ENCODE measurements at places on chromosomes 1 and 21. TPM values are rescaled to one million over a fixed set of nuclear protein-coding genes. Genes with fewer than 3 reads are reported as not detected.

DNA sequence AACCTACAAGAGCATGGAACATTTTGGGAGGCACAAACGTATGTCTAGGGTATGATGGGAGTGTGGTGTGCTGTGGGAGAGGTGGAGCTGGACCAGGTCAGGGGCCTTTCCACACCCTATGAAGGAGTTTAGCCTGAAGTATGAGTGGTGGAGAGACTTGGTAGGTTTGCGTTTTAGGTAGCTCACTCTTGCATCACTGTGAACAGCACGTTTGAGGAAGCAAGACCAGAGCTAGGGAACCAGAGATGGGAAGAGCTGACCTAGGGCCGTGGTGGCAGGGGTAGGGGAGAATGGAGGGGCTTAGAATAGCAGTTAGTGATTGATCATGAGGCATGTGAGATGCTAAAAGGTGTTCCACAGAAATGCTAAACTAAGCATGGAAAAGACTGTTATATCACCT lies 25.1 kb upstream of the ZFP69B start:
- no peak overlapping the region for H3K4me3 ChIP-seq
- no peaks in the 10 kb centered on the region for H3K27me3 ChIP-seq
- H3K4me1 ChIP-seq, result no peaks in the 10 kb centered on the region
- no peak for DNase-seq
- no peaks in the 10 kb centered on the region for H3K36me3 ChIP-seq
- no peak overlapping the region for H3K27ac ChIP-seq

DNA sequence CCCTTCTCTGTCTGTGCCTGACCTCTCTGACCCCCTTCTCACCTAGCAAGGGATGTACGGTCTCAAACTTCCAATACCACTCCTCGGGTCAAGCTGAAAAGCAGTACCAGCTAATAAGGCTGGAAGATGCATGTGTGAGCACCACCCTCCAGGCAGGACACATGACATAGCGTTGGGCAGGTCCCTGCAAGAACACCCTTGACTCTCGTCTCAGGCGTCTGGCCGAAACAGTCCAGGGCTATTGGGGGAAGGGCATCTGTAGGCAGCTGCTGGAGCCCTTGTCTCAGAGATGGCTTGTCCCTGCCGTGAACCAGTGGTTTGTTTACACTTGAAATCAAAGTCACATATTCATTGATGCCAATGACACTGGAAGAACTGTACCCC lies 56.5 kb downstream of the CD46 start:
- H3K4me3 ChIP-seq, result no peak overlapping the region
- no peaks in the 10 kb centered on the region for H3K4me1 ChIP-seq

DNA sequence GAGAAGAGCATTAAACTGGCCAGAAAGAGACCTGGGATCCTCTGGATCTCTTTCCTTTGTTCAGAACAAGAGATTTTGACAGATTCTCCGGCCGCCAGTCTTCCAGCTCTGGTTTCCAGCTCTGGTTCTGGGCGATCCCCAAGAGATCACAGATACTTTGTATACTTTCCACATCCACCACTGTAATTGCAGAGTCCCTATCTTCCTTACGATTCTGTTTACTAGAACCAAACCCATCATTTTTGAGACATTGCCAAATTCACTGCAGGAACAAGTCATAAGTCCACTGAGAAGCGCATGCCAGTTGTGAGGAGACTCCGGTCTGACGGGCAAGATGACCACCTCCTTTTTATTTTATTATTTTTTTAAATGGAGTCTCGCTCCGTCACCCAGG lies 505.2 kb downstream of the SMYD3 start:
- peaks cover 2% of the 10 kb centered on the region for H3K4me1 ChIP-seq
- no peak overlapping the region for H3K27ac ChIP-seq
- no peak for DNase-seq
- no peak overlapping the region for H3K4me3 ChIP-seq

- H3K4me1 ChIP-seq, result no peaks in the 10 kb centered on the region
- no peak for DNase-seq
- no peaks in the 10 kb centered on the region for H3K36me3 ChIP-seq
- H3K4me3 ChIP-seq, result no peak overlapping the region
- H3K27ac ChIP-seq, result no peak overlapping the region
- no peaks in the 10 kb centered on the region for H3K27me3 ChIP-seq
Measured at GRCh38 chr1:97553971-97554370, 366.9 kb downstream of the DPYD start.

GRCh38 chr1:107530543-107530942 lies 389.7 kb downstream of the NTNG1 start:
- H3K27me3 ChIP-seq, result no peaks in the 10 kb centered on the region
- DNase-seq, result no peak
- H3K4me1 ChIP-seq, result no peaks in the 10 kb centered on the region

DNA sequence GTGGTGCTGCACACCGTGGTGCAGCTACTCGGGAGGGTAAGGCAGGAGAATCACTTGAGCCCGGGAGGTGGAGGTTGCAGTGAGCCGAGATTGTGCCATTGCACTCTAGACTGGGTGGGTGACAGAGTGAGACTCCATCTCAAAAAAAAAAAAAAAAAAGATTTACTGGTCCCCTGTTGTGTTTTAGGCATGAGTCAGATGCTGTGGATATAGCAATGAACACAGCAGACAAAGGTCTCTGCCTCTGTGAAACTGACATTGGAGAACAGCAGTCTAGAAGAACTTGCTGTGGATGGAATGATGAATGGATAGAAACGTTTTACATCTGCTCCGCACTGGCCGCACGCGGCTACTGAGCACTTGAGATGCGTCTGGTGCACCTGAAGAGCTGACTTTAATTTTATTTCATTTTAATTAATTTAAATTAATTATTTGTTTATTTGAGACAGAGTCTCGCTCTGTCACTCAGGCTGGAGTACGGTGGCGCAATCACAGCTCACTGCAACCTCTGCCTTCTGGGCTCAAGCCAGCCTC lies 24.5 kb upstream of the EPHA2 start:
- H3K27ac ChIP-seq, result no peak overlapping the region
- H3K36me3 ChIP-seq, result no peaks in the 10 kb centered on the region
- H3K4me3 ChIP-seq, result no peak overlapping the region
- no peak for DNase-seq
- H3K27me3 ChIP-seq, result no peaks in the 10 kb centered on the region

- H3K4me3 ChIP-seq, result no peak overlapping the region
- H3K4me1 ChIP-seq, result no peaks in the 10 kb centered on the region
- no peak overlapping the region for H3K27ac ChIP-seq
- no peaks in the 10 kb centered on the region for H3K36me3 ChIP-seq
- DNase-seq, result no peak
- H3K27me3 ChIP-seq, result no peaks in the 10 kb centered on the region
Measured at GRCh38 chr1:185598332-185598731, 135.9 kb upstream of the HMCN1 start.

- H3K4me3 ChIP-seq, result no peak overlapping the region
- H3K4me1 ChIP-seq, result no peaks in the 10 kb centered on the region
- H3K27ac ChIP-seq, result no peak overlapping the region
- no peaks in the 10 kb centered on the region for H3K36me3 ChIP-seq
- H3K27me3 ChIP-seq, result no peaks in the 10 kb centered on the region
- no peak for DNase-seq
Measured at GRCh38 chr1:29427614-29428279, 191.4 kb downstream of the PTPRU start.

GRCh38 chr1:71196685-71197084 lies 115.8 kb upstream of the ZRANB2 start:
- no peak for DNase-seq
- no peaks in the 10 kb centered on the region for H3K27me3 ChIP-seq
- no peak overlapping the region for H3K27ac ChIP-seq
- H3K36me3 ChIP-seq, result no peaks in the 10 kb centered on the region
- H3K4me1 ChIP-seq, result no peaks in the 10 kb centered on the region

DNA sequence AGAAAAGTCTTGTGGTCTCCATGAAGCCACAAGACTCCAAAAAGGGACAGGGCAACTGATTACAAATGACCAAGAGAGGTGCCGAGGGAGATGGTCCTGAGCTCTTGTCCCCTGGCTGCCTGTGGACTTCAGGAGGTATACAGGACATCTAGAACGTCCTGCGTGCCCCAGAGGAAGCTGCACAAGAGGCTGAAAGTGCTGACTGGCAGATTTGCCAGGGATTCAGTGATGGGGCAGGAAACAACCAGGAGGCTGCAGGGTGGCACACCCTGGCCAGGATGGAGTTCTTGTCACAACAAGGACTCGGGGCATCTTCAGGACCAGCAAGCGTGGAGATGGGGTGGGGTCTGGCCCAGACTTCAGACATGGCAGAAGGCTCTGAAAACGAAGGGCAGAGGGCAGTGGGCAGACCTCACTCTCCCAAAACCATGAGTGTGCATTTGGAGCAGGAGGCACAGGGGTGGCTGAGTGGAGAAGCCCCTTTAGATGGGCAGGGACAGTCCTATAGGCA lies 13.4 kb upstream of the PKP1 start:
- no peaks in the 10 kb centered on the region for H3K4me1 ChIP-seq
- DNase-seq, result peak; percentile 12
- no peak overlapping the region for H3K4me3 ChIP-seq
- H3K27me3 ChIP-seq, result no peaks in the 10 kb centered on the region

GRCh38 chr1:171446386-171446785 lies 38.9 kb upstream of the PRRC2C start:
- no peak overlapping the region for H3K4me3 ChIP-seq
- DNase-seq, result no peak
- no peaks in the 10 kb centered on the region for H3K36me3 ChIP-seq
- H3K4me1 ChIP-seq, result no peaks in the 10 kb centered on the region
- H3K27ac ChIP-seq, result no peak overlapping the region
- no peaks in the 10 kb centered on the region for H3K27me3 ChIP-seq

DNA sequence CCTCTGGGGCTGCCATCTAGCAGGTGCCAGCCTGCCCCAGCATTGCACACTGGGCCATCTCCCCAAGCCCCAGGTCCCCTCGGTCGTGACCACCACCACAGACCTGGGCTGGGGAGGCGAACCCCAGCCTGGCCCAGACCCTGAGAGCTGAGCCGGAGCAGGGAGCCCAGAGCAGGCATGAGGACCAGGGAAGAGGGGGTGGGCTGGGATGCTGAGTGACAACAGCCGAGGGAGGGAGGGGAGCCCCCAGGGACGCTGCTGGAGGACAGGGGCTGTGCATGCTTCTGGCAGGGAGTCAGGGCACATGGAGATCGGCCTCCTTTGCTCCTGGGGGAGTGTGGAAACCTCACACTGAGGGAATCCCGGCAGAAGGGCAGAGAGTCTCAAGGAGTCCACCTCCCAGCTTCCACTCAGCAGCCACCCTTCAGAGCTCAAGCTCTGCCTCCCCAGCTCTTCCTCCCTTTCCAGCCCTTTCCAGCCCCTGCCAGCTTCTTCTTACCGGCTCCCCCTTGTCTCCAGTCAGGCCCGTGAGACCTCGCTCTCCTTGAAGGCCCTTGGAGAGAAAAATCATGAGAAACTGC lies 23.7 kb upstream of the PEF1 start:
- H3K27ac ChIP-seq, result no peak overlapping the region
- no peak overlapping the region for H3K4me3 ChIP-seq
- no peaks in the 10 kb centered on the region for H3K27me3 ChIP-seq
- DNase-seq, result no peak
- H3K4me1 ChIP-seq, result no peaks in the 10 kb centered on the region

DNA sequence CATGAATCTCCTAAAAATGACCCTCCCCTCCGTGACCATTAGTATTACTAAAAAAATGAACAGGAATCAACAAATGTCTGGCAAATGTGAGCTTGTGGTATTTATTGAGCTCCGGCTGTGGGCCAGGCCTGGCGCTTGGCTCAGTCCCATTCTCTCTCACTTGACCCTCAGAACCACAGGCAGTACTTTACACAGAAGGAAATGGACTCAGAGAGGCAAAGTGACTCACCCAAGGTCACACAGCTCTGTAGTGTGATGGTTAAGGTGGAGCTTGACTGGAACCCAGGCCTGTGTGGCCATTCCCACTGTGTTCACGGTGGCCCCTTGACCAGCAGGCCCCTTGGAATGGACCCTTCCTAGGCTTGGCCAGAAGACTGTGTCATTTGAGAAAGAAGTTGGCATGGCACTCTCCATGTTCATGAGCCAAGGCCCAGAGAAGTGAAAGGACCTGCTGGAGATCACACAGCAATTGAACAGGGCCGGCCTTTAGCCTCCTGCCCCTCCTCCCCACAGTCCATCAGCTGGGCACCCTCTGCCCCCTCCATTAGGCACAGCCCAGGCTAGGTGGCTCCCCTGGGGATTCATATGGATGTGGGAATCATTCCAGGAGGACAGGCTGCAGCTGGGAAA lies 32.1 kb downstream of the FAM151A start:
- H3K27me3 ChIP-seq, result no peaks in the 10 kb centered on the region
- no peak overlapping the region for H3K27ac ChIP-seq
- no peak overlapping the region for H3K4me3 ChIP-seq
- no peaks in the 10 kb centered on the region for H3K4me1 ChIP-seq

DNA sequence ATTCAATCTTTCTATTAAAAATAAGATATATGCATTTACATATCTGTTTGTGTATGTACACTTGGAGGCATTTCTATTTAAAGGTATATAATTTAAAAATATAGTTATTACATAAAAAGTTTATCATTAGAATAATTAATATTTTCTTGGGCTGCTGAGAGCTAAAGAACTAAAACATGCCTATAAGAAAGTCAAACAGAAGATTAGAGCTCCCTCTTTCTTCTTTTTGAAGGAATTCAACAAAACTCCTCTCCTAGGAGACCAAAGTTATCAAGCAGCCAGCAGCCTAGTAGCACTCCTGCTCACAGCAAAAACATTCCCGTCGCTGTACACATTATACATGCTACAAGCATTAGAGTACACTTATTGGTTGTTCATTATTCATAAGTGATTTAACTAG lies 216.4 kb downstream of the VAV3 start:
- H3K27me3 ChIP-seq, result no peaks in the 10 kb centered on the region
- H3K36me3 ChIP-seq, result peaks cover 2% of the 10 kb centered on the region
- H3K4me3 ChIP-seq, result no peak overlapping the region
- no peak for DNase-seq

DNA sequence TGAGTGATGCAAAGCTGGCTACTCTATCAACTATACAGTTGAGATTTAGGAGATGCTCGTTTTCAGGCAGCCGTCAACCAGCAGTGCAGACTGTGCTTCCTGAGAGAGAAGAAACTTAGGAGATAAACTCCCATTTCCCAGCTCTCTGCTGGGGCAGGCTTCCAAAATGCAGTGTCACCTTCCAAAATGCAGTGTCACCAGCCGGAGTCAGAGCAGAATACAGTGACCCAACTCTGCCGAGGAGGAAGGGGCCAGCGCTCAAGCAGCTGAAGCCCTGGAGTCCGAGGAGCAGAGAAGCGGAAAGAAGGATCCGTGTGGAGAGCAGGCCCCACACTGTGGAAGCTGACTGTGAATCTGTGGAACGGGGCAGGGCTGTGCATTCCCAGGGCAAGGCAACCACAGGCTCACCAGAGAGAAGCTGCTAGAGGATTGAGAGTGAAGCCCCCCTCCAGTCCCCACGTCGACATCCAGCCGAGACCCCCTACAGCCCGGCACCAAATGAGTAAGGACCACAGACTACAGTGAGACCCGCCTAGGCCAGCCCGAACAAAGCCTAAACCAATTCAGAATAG lies 703 bp upstream of the KRTAP12-1 start:
- no peaks in the 10 kb centered on the region for H3K27me3 ChIP-seq
- H3K4me1 ChIP-seq, result peaks cover 5% of the 10 kb centered on the region
- H3K27ac ChIP-seq, result no peak overlapping the region
- peak; percentile 24 for DNase-seq

Gene TSPAN1
- not detected for total RNA-seq

Gene CD2
- total RNA-seq, result not detected

Gene KTI12
- 16.7 TPM for total RNA-seq

Gene PRKACB
- 20.7 TPM for total RNA-seq

Gene CEP170
- 97.7 TPM for total RNA-seq

All from H9 (cell line).